Hindlimb muscle (tissue), 1 donor: ENCODE measurements at places on chromosomes 2 and 18.

- peak; percentile 75 for DNase-seq
Measured at GRCh38 chr2:237744613-237745249, 53.8 kb upstream of the RBM44 start.

GRCh38 chr2:224038049-224038829 is 847 bp downstream of the SERPINE2 start:
- DNase-seq = peak; percentile 37

DNA sequence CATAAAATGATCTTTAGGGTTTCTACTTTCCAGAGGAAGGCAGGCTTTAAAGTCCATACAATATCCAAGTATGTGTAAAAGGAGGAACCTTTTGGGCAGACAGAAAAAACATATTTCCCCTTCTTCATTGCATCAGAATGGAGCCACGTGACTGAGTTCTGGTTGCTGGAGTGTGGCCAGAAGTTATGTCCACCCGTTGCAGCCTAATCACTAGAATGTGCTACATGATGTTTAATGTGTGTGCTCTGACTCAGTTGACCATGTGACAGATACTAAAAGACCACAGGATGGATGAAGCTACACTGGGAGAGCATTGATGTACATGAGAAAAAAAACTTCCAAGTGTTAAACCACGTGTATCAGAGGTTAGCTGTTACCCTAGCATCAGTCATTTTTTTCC is 460.9 kb downstream of the RIT2 start:
- DNase-seq = no peak

- no peak for DNase-seq
Measured at GRCh38 chr2:66536290-66536673, 101.4 kb downstream of the MEIS1 start.

DNA sequence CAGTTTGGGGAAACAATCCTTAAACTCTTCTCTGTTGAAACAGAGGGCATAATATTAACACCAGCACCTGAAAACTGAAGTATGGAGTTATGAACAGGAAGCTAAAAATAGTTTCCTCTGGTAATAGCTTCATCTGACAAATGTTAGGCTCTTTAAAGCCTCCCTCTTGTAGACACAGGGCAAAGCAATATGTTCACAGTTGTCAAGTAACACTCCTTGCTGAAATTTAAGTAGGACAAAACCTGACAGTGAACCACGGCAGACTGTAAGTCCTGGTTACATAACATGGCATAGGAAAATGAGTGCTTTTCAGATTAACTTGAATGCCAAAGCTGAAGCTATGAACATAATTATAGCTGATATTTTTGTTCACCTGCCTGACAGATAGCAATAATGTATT is 172.9 kb downstream of the CMPK2 start:
- DNase-seq = no peak

GRCh38 chr18:44870631-44871502 is 190.2 kb downstream of the SETBP1 start:
- no peak for DNase-seq

- no peak for DNase-seq
Measured at GRCh38 chr18:41599466-41599865, 355.6 kb upstream of the PIK3C3 start.

- DNase-seq = no peak
Measured at GRCh38 chr2:234375176-234375880, 121.6 kb downstream of the ARL4C start.

- DNase-seq = no peak
Measured at GRCh38 chr2:66069937-66070720, 364.8 kb upstream of the MEIS1 start.

GRCh38 chr2:23561544-23561943 is 176.6 kb downstream of the KLHL29 start:
- DNase-seq = no peak

DNA sequence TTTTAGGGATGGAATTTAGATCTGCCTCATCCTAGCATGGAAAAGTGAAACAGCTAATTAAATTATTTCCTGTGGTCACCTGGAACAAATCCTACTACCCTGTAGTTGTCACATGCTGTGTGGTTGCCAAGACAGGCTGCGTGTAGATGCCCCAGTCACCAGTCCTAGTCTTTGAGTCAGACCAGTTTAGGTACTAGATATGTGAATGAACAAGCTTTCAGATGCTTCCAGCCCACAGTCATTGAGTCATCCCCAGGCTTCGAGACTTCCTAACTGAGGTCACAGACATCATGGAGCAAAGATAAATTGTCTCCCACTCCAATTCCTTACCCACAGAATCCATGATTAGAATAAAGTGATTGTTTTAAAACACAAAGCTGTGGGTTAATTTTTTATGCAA is 35.8 kb upstream of the GRB14 start:
- no peak for DNase-seq

- DNase-seq = no peak
Measured at GRCh38 chr18:61824733-61825363, 68.0 kb downstream of the RNF152 start.

DNA sequence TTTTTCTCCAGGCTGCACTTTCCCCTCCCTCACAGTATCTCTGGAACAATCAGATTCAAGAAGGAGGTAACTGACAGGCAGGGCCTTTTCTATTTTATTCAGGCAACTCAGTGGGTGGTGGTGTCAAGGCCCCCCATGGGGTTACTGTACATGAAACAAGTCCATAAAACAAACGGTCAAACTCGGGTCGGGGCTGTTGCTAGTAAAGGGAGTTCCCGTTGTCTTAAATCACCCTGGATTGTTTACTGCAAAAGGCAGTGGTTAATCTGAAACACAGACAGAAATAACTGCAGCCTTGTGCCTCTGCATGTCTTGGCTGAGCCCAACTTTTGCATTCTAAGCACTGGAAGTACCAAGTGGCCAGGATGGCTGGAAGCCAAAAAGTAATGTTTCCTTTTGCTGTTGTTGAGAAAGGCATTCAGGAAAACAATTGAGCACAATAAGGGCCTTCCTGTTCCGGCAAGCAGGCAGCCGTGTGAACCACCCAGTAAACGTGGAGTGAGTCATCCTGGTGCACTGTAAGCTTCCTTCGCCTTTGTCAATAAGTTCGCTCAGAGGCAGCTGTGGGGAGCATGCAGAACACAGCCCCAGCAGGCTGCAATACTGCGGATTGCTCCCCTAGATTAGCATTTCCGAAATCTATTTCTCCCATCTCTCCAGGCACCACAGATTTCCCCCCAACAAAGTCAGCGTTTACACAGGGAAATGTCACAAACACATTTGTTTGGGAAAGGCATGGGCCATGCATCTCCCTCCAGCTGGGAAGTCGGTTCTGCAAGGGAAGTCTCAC is 149.6 kb downstream of the IRS1 start:
- peak; percentile 49 for DNase-seq

DNA sequence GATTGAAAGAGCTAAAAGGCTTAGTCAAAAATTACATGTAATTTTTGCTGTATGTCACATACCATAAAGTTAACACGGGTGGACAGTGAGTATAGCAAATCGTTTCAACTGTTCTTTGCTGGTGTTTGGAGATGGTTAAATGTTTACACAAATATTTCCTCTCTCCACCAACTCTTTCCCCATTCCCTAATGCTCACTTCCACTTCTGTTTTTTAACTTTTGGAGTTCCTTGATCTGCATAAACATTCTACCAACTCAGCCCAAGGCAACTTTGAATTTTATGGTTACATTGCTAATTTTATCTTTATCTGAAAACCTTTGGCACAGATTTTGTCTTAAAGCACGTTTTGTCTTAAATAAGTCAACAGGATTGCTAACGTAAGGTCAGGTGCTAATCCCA is 1.9 kb upstream of the SPOPL start:
- DNase-seq = no peak

- no peak for DNase-seq
Measured at GRCh38 chr2:37109523-37109922, 25.2 kb downstream of the GPATCH11 start.

- no peak for DNase-seq
Measured at GRCh38 chr2:234355808-234356365, 141.0 kb downstream of the ARL4C start.

- no peak for DNase-seq
Measured at GRCh38 chr2:3639015-3639630, 18.9 kb upstream of the ALLC start.

DNA sequence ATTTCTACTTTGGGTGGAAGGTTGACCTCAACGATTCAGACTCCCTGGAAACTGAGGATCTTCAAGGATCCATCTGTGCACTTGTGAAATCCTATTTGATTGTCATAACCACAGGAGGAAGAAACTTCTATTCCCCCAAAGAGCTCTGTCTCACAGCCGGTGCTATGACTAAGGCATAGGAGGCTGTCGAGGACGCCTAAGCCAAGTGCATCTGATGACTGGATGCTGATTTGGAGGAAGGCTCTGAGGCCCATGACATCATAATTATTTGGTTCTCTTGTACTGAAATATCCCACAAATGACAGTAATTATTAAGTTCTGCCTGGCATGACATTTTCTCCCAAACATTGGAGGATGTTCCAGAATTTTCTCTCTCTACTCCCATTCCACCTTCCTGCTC is 13.8 kb upstream of the KCNF1 start:
- no peak for DNase-seq

GRCh38 chr2:217610401-217610814 is 392.4 kb downstream of the TNS1 start:
- no peak for DNase-seq

DNA sequence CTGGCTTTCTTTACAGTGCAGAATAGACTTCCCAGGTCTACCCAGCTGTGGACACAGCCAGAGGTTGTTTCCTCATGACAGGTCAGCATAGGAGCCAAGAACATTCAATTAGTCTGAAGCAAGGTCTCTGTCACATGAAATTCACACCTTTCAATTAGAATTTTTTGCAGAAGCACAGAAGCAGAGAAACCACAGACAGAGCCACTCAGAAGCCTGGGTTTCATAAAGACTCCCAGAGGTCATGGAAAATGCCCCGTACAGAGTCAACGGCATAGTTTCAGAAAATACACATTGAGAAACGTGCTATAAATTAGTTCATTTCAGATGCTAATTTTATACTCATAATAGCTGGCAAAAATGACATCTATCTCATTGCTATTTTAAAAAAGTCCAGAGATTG is 87.0 kb upstream of the TMEM200C start:
- no peak for DNase-seq

DNA sequence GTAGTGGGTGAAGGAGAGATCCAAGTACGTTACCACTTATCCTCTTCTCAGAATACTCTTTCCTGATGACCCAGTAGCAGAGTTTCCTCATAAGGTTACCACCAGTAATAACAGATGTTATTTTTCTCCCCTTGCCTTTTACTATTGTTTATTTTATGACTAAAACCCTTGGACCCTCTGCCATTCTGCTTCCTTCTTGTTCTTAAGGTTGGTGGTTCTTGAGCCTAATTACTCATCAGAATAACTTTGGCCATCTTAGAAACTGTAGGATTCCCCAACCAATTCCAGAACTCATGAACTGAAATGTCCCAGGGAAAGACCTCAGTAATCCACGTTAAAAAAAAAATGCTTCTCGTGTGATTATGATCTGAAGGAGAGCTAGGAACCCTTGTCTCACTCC is 64.9 kb downstream of the CHST9 start:
- no peak for DNase-seq

GRCh38 chr2:161036926-161037325 is 123.3 kb upstream of the TANK start:
- no peak for DNase-seq

DNA sequence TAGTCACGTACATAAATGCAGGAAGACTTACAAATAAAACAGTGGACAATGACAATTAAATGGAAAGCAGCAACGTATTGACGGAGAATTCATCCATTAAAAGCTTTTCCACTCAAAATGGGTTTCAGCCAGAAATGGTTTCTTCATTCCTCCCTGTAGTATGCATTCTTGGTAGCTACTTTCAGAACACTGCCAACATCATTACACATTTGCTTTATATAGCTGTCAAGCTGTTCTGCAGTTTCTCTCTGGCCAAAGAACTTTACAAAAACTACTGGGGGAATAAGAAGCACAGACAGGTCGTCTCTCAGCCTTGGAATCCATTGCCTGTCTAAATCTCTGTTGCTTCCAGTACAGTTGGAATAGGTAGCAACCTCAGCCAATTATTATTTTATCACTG is 84.1 kb upstream of the NCKAP5 start:
- peak; percentile 88 for DNase-seq

DNA sequence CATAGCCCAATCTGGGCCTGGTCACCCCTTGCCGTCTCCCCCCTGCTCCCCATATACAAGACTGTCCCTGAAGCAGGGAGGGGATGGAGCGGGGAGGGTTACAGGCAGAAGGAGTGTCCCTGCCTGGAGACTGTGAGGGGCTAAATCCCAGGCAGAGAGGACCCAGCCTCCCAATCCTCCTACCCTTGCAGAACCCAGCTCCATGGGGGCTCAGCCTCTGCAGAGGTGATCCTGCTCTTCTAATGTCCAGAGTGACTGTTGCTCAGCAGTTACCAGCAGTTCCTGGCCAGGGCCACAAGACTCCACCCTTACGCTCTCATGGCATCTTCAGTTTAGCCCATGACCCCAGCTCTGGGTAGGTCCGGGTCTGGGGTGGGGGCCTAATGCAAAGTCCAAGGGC is 58.1 kb downstream of the COA5 start:
- DNase-seq = no peak

GRCh38 chr2:55592130-55592529 is 25.3 kb downstream of the PPP4R3B start:
- DNase-seq = no peak

GRCh38 chr18:74370115-74370514 is 54.5 kb downstream of the C18orf63 start:
- peak; percentile 70 for DNase-seq

- no peak for DNase-seq
Measured at GRCh38 chr2:218015586-218016521, 13.1 kb upstream of the TNS1 start.

DNA sequence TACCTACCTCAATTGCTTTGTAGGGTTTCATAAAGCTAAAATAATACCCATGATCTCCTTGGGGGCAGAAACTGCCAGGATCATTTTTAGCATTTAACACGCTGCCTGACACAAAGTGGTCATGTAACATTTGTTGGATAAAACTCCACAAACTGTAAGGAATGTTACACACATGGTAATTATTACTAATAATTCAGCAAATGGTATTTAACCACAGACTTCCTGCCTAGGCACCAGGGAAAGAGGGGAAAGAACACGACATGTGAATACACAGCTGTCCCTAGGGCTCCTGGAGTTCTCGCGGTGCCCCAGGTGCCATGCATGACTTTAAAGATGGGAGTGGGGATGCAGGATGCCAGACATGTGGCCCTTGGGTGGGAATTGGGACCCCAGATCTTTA is 43.5 kb downstream of the ASAP2 start:
- no peak for DNase-seq

- no peak for DNase-seq
Measured at GRCh38 chr2:131445896-131446295, 30.0 kb upstream of the TUBA3D start.

- no peak for DNase-seq
Measured at GRCh38 chr2:223238301-223238700, 186.3 kb downstream of the KCNE4 start.

- DNase-seq = no peak
Measured at GRCh38 chr2:23436346-23437098, 51.5 kb downstream of the KLHL29 start.

GRCh38 chr2:223604231-223604630 is 2.1 kb upstream of the SCG2 start:
- DNase-seq = no peak

DNA sequence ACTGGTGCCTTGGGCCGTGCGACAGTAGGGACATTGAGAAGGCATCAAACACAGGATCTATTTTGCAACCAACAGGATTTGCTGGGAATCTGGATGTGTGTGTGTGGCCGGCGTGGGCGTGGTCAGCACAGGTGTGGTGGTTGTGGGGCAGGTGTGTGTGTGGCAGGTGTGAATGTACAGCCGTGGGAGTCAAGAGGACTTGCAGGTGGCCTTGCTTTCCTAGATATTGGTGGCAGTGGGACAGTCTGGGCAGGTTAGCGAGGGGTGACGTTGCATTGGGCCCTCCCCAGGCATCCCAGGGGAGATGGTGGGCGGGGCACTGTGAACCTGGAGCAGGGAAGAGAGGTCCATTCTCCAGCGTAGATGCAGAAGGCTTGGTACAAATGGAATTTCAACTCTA is 3.2 kb upstream of the LIMS2 start:
- no peak for DNase-seq
